ENCODE measurements at places on chromosomes 4 and X. TPM values are rescaled to one million over a fixed set of nuclear protein-coding genes. Genes with fewer than 3 reads are reported as not detected.

Gene GALNTL6
- total RNA-seq: not detected

Gene REELD1
- total RNA-seq: not detected

Gene ATP6AP2
- 167 TPM for total RNA-seq

Gene TXK
- total RNA-seq: 2.8 TPM

Gene BTC
- 8.1 TPM for total RNA-seq

All from Calu3 (cell line).